Testis (tissue), 5 donors: ENCODE measurements at places on chromosomes 12 and 14. TPM values are rescaled to one million over a fixed set of nuclear protein-coding genes. Genes with fewer than 3 reads are reported as not detected.

CLEC4C gene
- total RNA-seq, result 2.1 TPM

LIN7A gene
- 12.0 TPM for total RNA-seq

JPH4 gene
- 3.9 TPM for total RNA-seq

FOXA1 gene
- total RNA-seq, result 2.2 TPM

NTN4 gene
- 84.9 TPM for total RNA-seq

TMEM229B gene
- total RNA-seq, result 59.6 TPM

ACOT6 gene
- 1.2 TPM for total RNA-seq

LRRC10 gene
- total RNA-seq, result not detected

PNP gene
- 13.6 TPM for total RNA-seq

DNA sequence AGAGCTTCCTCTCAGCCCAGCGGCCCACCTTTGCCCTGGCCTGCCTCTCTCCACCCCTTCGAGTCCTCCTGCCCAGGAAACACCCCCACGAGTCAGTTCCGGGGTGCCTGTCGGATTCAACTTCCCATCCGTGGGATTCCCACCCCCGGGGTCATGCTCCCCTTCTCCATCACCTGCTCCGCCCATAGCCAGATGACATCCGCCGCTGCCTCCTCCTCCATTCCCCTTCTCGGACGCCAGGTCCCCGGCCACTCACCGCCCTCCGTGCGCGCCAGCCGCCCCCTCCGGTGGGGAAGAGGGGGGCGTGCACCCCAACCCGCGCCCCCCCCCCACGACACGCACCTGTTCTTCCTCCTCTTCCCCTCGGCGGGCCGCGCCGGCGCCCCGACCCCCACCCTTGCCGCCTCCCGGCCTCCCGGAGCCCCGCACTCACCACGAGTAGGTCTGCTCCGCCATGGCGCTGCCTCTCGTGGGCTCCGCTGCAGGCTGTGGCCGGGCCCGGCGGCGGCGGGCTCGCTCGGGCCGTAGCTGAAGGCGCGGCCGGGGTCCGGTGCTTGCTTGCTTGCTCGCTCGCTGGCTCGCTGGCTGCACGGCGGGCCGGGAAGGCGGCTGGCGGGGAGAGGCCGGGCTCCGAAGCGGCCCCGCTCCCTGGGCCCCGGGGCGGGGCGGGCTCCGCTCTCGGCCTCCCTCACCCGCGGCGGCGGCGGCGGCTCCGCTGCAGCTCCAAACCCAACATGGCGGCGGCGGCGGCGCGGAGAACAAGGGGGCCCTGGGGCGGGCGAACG lies 554 bp downstream of the SPPL3 start:
- peak; percentile 82 for DNase-seq

DNA sequence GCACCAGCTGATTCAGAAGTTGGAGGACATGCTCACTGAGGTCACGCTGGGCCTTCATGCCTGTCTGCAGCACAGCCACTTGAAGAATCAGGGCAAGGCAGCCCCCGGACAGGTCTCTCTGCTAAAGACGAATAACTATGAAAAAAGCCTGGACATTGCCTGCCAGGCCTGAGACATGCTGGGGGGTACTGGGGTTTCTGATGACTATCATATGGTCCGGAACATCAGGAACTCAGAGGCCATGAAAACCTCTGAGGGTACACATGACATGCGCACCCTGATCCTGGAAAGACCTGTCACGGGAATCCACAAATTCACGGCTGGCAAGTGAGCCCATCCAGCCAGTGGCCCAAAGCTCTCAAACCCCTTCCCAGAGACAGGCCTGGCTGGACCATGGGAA lies 8.8 kb upstream of the C12orf42 start:
- DNase-seq, result no peak

DNA sequence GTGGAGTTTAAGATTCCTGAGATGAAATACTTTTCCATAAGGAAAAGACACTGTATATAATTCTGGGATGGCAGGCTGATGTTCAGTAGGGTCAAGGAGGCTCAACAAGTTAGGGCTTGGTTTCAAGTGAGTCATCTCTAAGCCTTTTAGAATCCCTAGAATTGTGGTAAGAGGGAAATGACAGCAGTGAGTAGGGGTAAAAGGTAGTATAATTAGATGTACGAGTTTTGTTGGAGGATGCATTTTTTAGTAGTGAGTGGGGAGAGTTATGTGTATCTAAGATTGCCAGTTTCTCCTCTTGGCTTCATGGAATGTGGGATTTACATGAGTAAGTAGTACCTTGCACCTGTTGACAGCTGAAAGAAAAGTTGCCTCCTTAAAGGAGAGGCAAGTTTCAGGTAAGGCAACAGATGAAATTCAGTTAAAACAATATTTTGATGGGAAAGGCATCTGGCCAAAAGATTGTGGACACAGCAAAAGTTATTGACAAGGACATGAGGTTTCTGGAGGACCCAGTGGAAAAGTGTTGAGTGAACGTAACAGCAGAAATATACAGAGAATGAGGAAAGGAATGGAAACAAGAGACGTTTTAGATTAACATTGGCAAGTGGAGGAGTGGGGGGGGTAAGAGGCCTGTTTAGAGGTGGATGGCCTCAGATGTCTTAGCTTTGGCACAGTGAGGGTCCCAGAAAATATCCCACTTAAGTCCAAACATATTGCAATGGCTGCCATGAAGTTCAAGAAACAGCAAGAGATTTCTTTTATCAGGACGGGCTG lies 21.8 kb downstream of the LMO3 start:
- DNase-seq, result no peak

GRCh38 chr12:46386877-46387629 lies 14.5 kb upstream of the SLC38A2 start:
- no peak for DNase-seq

DNA sequence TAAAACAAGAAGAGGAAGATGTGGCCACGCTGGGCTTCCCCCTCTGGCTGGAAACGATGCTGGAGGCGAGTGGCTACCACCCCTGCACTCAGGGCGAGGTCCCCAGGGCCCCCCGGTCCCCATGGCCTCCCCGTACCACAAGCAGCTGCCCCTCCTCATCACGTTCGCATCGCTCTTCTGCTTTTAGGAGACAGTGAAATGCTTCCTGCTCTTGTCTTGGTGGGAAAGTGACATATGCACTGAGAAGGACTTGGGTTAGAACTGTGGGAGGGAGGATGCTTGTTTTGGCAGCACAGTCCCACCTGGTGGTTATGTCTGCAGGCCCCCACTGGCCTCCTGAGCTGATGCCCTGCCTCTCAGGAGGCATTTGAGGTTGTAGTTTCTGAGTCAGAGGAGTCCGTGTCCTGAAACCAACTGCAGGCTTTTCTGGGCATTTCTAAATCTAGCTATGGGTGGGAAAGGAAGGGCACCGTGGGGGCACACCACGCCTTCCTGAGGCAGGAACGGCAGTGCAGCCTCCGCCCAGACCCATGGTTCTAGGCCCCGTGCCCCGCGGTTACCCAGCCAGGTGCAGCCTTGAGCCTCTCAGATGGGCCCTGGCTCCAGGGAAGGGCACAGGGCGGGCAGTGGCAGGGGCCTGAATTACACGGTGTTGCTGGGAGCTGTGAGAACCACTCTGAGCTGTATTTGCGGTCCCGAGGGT lies 139.3 kb downstream of the ADGRD1 start:
- peak; percentile 10 for DNase-seq

- DNase-seq, result no peak
Measured at GRCh38 chr12:50006754-50007442, 18.4 kb downstream of the RACGAP1 start.

- DNase-seq, result no peak
Measured at GRCh38 chr12:56682323-56682722, 5.8 kb downstream of the PTGES3 start.

GRCh38 chr14:69318901-69319475 lies 59.0 kb downstream of the GALNT16 start:
- DNase-seq, result no peak

DNA sequence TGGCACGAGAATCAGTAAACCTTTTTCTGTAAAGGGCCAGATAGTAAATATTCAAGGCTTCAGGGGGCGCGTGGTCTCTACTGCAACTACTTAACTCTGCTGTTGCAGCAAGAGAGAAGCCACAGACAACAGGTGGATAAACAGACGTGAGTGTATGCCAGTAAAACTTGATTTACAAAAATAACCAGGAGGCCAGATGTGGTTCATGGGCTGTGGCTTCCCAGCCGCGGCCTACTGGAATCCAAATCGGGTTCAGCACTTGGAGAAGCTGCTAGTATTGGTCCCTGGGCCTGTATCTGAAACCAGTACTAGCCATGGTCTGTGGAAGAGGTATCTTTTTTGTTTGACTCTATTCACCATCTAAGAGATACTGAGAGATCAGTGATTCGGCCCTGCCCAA lies 13.3 kb downstream of the PPP2R5C start:
- DNase-seq, result no peak

- no peak for DNase-seq
Measured at GRCh38 chr12:68978678-68979077, 45.7 kb upstream of the CPM start.

DNA sequence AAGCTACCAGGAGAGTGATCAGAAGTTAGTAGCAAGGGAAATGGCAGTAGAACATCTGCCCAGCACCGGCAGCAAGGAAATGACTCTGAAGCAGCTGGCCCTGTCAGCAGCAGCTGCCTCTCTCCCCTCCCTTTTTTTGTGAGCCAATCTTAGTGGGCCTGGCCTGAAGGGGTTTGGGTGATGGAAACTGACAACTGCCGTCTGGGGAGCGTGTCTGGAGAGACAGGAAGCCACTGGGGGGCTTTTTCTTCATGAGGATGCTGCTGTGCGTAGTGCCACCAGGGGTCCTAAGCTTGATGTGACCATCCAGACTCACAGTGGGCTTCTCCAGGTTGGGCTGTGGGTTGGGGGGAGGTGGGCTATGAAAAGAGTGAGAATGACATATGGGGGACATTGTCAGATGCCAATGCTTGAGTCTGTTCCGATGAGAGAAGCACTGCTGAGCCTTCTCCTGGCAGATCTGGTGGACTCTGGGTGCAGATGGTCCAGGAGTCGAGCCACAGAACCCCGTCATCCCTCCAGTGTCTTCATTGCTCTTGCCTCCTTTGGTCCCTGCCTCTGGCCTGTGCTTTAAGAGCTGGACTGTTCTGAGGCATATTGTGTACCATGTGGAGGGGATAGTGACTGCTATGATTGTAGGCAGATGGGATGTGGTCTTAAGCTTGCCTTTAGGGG lies 87.6 kb upstream of the HIF1A start:
- no peak for DNase-seq

- no peak for DNase-seq
Measured at GRCh38 chr14:65151609-65151956, 49.3 kb upstream of the MAX start.

DNA sequence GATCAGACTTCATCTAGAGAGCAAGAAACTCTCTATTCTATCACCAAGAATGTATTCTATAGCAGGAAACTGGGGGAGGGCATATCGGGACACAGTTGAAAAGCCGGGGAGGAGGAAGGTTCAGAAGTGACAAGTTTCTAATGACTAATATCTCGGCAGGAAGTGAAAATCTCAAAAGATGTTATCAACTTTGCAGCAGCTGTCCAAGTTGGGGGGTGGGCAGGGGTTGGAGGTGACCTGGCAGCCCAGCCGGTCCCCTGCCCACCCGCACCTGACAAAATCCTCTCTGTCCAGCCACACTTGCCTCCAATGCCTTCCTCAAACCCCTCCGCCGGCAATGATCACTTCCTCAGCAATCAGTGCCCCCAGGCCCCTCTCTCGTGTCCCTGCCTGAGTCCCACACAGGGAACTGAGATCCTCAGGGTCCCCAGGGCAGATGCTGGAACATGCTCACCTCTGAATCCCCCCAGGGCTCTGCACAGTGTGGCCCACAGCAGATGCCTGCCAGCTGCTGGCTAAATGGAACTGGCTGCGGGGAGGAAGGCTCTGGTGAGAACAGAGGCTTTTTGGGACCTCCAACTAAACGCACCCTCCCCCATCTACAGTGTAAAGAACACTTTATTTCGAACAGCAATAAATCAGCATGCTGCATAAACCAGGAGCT lies 43.9 kb downstream of the CCDC88C start:
- no peak for DNase-seq

- DNase-seq, result no peak
Measured at GRCh38 chr12:26428420-26428819, 233.0 kb downstream of the SSPN start.

GRCh38 chr12:16136219-16136988 lies 141.1 kb downstream of the SLC15A5 start:
- DNase-seq, result no peak

DNA sequence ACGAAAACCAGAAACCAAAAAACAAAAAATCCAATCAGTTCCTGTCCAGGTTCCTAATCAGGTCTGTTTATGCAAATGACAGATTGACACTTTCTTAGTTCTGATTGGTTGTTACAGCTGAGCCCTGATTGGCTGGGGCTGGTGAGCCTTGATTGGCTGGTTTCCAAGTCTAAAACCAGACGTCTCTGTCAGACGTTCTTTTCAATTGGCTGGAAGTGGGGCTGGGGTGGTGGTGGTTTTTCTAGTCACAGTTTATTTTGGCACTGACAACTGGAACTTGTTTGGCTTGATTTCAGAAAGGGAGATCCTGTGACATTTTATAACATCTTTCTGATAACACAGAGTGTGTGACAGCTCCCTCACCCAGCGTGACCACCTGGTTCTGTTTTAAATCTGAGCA lies 36.1 kb upstream of the PRICKLE1 start:
- peak; percentile 58 for DNase-seq

GRCh38 chr14:24251880-24252288 lies 9.5 kb upstream of the TINF2 start:
- no peak for DNase-seq

- DNase-seq, result no peak
Measured at GRCh38 chr12:52631676-52632459, 13.5 kb upstream of the KRT73 start.

- no peak for DNase-seq
Measured at GRCh38 chr14:106488291-106488690, 961.9 kb downstream of the TMEM121 start.

DNA sequence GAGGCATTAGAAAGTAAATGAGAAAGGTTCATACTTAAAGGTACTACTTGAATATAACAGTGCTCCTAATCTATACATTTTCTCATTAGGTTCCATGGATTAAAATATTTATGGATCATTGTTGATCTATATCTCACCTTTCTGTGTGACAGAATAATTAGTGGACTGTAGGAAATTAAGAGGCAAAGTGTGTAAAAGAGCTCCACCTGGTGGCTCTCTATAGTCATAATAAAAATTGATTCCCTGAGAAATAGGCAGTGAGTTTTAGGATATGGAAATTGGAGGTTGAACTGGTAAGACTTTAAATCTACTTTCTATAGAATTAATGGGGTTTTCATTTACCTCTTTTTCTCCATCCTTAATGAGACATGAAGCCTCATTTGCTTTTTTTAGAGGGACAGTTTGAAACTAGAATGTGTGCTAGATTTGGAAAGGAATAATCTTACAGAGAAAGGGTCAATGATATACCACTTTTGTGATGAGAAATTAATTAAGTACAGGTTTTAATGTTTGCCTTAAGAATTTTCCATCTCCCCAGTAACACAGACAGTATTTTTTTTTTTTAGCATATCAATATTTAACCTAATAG lies 11.8 kb upstream of the DERA start:
- DNase-seq, result no peak
